Right atrium auricular region (tissue), 2 donors: ENCODE measurements at places on chromosomes 16 and 17. TPM values are rescaled to one million over a fixed set of nuclear protein-coding genes. Genes with fewer than 3 reads are reported as not detected.
A peak's percentile ranks its signal among the peaks of the same experiment; 100 is the strongest.

GRCh38 chr16:54418903-54419302, 132.3 kb upstream of the IRX3 start:
- no peak for DNase-seq

DNA sequence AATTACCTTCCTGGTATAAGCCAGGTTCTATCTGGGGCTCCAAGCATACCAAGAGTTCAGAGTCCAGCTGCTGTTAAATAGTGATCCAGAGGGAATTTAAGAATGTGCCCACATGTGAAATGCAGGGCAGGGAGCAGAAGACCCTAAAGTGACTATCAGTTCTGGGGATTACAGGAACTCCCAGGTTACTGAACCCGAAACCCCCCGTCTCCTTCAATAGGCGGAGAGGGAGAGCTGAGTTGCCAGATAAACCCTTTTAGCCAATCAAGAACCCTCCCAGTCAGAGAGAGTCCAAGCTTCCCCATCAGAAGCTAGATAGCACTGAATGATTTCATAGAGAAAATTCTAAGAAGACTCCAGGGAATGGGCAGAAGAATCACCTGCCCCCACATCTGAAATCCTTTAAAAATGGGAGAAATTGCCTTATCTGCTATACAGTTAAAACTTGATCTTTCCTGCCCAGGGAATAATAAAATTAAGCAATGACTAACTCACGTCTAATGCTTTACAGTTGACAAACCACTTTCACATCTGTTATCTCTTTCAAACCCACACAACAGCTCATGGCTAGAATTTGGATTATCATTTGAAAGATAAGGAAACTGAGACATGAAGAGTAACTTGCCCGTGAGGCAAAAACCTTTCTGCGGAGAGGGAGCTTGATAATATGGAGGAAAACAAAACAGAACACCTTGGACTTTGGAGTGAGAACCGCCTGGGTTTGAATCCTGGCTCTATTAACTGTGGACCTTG, 10.2 kb downstream of the NOG start:
- no peak for DNase-seq

GRCh38 chr16:53911513-53911912, 207.6 kb downstream of the FTO start:
- no peak for DNase-seq

GRCh38 chr16:48918520-48919258, 308.7 kb upstream of the N4BP1 start:
- no peak for DNase-seq

- peak; percentile 94 for DNase-seq
Measured at GRCh38 chr16:84726079-84726668, 26.4 kb downstream of the USP10 start.

TLCD3B gene
- total RNA-seq: not detected

DNA sequence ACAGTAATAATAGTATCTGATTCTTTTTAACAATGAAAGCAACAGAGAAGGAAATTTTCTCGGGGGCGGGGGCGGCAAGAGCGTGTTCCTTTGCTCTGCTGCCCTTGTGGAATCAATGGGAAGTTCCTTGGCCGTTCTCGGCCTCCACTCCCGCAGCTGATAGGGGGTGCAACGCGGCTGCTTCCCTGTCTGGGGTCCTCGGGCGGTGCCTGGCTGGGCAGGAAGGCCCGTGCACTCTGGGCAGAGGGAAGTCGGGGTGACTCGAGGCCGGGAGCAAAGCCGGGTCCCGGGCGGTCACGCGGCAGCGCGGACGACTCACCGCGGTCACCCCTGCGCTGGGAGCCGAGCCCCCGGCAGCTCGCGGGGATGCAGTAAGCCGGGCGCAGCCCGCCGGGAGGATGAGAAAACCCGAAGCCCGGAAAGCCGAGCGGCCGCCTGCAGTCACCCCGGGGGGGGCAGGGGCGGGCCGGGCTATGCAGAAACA, 2.5 kb downstream of the TUBB3 start:
- DNase-seq: no peak

KRTAP1-1 gene
- not detected for total RNA-seq

DNA sequence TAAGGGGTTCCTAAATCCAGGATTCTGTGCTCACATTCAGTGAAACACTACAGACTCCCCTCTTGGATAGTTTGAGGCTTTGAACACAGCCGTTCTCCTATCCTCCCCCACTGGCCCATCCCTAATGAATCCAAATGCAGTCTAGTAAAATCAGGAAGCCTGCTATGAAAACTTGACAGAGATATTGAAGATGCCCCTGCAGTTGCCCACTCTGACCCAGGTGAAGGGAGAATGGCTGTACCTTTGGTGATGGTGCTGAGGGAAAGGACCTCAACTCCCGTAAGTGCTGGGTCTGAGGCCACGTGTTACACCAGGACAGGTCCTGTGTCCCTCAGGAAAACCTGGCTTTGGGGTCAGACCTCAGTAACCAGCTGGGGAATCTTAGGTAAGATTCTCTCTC, 54.4 kb downstream of the SF3B3 start:
- no peak for DNase-seq

HCRT gene
- total RNA-seq: not detected

KRTAP9-6 gene
- total RNA-seq: not detected

JPH3 gene
- 0.08 TPM for total RNA-seq
